Ammon's horn (tissue), 1 donor: ENCODE measurements at places on chromosomes 7 and 10.

- no peak for DNase-seq
Observed at GRCh38 chr10:88104223-88104622, 240.8 kb downstream of the PTEN start.

DNA sequence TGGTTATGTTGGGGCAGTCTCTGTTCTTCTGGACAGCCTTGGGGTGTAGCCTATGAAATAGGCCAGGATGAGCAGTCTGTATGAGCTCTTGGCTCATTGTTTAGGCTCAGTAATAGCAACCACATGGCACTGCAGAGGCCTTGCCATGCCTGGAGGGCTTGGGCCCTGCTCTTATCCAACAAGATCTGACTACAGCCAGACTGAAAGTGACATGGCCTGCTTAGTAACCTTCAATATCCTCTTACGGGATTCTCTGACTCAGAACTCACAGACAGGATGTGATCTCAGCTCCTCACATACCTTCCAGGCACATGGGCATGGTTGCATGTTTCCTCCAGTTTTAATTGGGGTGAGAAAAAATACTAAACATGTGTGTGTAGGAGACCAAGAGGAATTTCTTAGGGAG is 289.3 kb downstream of the PTEN start:
- DNase-seq = no peak

GRCh38 chr7:80584778-80585177 is 53.7 kb upstream of the CD36 start:
- no peak for DNase-seq

- no peak for DNase-seq
Observed at GRCh38 chr7:5393748-5394147, 29.9 kb downstream of the TNRC18 start.

- no peak for DNase-seq
Observed at GRCh38 chr7:101947899-101948298, 130.5 kb downstream of the CUX1 start.

GRCh38 chr10:78944723-78945312 is 123.9 kb upstream of the ZMIZ1 start:
- DNase-seq = peak; percentile 53

GRCh38 chr10:3432081-3432825 is 259.7 kb upstream of the PITRM1 start:
- peak; percentile 32 for DNase-seq

DNA sequence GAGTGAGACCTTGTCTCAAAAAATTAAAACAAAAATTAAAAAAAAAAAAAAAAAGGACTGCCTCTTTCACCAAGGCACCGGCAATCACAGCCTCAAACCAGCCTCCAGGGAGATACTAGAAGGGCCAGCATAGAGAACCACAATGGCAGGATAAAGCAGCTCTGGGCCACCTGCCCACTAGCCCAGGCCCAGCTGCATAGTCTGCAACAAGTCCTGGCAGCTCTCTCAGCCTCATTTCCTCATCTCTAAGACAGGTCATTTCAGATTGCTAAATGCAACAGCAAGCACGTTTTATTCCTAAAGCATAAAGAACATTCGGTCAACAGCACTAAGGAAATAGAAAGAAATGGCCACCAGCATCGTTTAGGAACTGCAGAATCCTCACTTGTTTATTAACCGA is 28.8 kb downstream of the XPNPEP1 start:
- peak; percentile 86 for DNase-seq

GRCh38 chr7:151501676-151502075 is 18.0 kb downstream of the RHEB start:
- DNase-seq = no peak

DNA sequence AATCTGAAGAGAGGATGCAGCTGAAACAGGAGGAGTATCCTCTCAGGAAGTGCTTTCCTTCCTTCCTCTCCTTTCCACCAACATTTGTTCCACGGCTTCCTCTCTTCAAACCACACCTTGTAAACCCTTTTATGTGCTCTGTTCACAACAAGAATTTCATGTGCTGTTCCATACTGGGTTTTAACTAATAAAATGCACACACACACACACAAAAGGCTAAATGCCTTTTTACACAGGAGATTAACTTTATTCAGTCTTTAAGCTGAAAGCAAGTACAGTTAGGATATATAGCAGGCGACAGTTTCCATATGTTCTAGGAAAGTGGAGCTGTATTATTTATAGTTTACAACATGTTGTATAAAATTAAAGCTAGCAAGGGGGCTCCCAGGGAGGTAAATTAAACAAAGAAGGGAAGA is 106.7 kb downstream of the REEP3 start:
- no peak for DNase-seq

DNA sequence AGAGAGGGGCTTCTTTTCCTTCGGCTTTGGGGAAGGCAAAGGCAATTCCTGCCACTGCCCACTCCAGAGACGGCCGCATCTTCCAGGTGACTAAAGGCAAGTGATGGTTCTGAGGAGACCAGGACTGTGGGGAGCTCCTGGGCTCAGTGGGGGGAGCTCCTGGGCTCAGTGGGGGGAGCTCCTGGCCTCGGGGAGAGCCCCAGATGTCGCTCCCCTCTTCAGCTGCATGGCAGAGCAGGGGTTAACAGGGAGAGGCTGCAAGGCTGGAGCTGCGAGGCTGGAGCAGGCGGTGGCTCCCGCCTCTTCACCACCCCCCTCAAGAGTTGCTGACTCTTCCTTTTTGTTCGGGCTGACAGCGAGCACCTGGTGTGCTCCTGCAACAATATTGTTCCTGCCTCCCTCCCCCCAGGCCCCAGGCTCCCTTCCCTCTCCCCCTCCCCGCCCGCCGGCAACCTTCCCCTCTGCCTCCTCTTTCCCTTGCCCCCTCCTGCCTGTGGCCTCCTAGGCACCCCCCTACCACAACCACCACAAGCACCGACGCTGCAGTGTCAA is 56.3 kb upstream of the LBX1 start:
- DNase-seq = no peak

DNA sequence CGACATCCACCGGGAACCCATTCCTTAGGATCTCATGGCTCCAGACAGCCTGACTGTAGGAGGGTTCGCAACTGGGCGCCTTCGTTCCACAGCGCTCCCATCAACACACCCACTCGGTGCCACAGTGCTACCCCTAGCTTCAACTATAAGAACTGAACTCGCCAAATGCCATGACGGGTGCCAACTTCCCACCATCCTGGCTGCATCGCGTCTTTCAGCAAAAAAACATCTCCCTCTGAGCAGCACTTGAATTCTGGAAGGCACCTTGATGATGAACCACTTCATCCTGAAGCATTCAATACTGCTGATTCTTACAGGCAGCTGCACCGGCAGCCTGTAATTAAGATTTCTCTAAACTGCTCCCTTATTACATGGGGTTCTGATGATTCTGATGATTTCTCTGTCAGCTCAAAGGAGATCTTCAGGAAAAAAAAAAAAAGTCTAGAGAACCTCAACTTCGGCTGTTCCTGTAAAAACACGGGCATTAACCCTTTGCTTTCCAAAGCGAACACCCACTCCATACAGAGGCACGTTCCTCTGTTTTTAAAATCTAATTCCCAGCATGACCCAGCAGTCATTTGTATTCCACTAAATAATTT is 1.3 kb downstream of the CYTH3 start:
- peak; percentile 86 for DNase-seq

DNA sequence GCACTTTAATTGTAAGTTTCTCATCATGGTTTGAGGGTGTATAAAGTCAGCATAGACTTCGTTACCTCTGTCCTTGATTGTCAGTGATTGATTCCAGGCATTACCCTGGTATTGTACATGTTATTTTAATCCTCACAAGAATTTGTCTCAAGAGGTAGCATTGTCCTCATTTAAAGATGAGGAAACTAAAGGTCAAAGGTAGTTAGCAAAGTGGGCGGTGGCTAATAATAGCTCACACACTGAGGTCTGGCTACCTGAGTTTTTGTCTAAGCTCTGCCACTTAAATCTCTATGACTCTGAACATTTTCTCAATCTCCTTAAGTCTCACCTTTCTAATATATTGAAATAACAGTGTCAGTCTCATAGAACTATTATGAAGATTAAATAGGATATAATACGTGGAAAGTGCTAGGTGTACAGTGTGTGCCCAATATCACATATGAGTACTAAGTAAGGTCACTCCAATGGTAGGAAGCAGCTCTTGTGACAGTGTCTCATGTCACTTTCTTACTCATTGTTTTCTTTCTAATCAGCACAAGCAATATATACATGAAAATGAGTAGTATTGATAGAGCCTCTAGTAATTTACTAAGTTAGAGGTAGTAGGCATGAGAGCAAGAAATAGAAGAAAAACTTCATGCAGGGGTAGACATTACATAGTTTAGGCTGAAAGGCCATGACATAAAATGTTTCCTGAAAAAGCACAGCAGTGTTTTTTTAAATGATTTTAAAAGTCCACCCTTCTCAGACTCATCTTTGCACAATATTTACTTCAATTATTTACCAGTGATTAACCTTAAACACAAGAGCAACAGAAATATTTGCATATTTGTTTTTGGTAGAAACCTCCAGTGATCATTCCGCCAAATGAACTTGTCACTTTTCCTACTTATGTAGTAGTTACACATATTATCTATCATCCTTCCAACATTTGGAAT is 21.0 kb downstream of the AHR start:
- no peak for DNase-seq

DNA sequence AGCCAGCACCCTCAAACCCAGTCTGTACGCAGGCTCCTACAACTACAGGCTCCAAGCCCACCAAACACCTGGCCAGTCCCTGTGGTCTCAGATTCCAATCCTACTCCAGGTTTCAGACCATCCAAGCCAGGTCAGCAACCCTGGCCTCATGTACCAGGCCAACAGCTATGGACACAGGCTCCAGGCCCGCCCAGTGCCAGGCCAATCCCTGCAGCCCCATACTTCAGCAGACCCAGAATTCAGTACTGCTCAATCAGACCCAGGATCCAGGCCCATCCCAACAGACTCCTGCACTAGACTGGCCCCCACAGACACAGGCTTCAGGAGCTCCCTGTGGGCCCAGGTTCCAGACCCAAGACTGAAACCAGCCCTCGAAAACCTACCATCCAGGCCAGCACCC is 32.3 kb downstream of the HPSE2 start:
- no peak for DNase-seq

GRCh38 chr10:124226271-124227054 is 133.1 kb upstream of the CHST15 start:
- no peak for DNase-seq

- DNase-seq = no peak
Observed at GRCh38 chr10:26214004-26214403, 2.6 kb upstream of the GAD2 start.

DNA sequence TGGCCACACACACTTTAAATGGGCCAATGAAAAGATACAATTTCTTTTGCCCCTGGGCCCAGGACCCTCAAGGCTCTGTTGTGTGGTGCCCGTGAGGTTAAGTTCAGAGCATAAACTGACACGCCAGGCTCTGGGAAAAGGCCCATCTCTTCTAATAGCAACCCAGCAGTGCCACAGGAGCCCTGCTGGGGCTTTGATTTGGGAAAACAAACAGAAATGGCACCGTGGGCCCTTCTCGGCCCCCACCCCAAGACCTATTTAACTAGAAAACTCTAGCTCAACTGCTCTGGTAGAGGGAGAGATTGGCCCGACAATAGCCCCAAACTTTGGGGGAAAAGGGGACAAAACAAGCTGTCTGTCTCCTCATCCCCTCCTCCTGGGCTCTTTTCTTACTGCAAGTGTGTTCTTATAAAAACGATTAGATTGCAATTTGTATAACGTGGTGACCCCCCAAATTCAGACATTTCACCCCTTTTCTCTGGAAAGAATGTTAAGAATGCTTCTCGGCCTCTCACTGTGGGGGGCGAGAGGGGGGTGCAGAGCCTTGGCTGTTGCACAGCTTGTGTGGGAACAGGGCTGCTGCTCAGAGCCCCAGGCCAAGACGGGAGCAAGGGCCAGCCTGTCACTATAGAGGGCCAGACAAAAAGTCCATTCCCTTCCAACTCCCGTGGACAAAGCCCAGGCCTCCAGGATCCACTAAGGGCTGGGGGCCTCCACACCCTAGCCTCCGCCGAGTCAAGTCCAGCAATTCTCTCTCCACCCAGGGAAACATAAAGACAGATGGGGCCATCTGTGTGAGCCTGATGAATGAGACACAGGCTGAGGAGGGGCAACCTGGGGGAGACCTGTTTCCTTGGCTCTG is 26.8 kb downstream of the DPCD start:
- no peak for DNase-seq

GRCh38 chr10:125023862-125024496 is 82.1 kb downstream of the ZRANB1 start:
- DNase-seq = peak; percentile 63

- DNase-seq = no peak
Observed at GRCh38 chr10:98673171-98673782, 226.5 kb upstream of the HPS1 start.

DNA sequence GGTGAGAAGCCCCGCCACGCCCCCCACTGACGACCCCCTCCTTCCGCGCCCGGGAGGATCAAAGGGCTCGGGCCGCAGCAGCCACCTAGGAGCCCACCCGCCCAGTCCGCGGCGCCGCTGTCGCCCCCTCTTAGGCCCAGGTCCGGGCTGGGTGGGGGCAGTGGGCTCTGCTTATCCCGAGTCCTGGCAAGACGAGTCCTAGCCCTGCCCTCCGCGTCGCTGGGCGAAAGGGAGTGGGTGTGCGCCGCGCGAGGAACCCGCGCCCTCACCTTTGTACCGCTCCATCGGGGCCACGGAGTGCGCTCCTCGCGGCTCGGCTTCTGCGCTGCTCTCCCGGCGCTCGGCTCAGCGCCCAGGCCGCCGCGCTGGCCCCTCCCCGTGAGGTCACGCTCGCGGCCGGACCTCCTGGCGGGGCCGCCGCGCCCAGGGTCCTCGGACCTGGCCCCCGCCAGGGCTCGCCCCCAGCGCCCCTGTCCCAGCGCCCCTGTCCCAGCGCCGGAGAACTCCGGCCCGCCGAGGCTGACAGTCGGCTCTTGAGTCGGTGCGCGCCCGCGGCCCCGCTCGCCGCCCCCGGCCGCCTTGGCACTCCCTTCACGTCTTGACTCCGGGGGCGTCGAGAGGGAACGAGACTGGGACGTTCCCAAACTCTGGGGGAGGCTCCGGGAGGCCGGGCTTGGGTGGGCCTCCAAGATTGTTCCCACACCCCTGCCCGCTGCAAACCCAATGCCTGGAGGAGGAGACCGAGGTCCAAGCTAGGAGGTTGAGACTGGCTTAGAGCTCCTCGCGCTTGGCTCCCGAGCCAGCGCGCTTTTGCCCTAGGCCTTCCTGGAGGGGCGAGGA is at the start of gene AFAP1L2:
Gene AFAP1L2, minus strand, starts transcription at position 332 of the 840 bp plus-strand sequence. Its CDS starts 47 bp downstream, at position 285.
- DNase-seq = no peak

DNA sequence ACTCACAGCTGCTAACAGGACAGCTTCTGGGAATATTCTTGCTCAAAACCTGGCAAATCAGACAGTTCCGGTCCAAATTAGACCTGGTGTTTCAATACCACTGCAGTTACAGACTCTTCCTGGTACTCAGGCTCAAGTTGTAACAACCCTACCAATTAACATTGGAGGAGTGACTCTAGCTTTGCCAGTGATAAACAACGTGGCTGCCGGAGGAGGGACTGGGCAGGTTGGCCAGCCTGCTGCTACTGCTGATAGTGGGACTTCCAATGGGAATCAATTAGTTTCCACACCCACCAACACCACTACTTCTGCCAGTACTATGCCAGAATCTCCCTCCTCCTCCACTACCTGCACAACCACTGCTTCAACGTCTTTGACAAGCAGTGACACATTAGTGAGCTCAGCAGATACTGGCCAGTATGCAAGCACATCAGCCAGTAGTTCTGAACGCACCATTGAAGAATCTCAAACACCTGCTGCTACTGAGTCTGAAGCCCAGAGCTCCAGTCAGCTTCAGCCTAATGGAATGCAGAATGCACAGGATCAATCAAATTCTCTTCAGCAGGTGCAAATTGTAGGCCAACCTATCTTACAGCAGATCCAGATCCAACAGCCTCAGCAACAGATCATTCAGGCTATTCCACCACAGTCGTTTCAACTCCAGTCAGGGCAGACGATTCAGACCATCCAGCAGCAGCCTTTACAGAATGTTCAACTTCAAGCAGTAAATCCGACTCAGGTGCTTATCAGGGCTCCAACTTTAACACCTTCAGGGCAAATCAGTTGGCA is 2.1 kb downstream of the SP4 start:
- DNase-seq = no peak
